ENCODE measurements at places on chromosomes 4 and X. TPM values are rescaled to one million over a fixed set of nuclear protein-coding genes. Genes with fewer than 3 reads are reported as not detected.

NRK gene
- total RNA-seq = 1.6 TPM

NDUFA1 gene
- 638 TPM for total RNA-seq

PPBP gene
- 0.50 TPM for total RNA-seq

DNA sequence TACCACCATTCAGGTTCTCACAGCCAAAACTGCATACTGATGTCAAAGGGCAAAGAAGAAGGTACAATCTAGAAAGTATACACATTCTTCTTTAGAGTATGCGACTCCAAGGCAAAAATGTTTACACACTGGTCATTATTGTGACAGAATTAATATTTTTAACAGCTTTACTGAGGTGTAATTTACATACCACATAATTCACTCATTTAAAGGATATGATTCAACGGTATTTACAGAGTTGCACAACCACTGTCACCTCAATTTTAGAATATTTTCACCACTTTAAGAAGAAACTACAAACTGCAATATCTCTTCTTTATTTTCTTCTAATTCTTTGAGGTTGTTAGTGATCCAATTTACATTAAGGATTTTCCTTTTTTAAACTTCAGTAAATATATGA is 325.4 kb upstream of the SMIM31 start:
- no peak for DNase-seq

Data from heart right ventricle (tissue), 16 donors.